Bronchial epithelial cell (primary cell): ENCODE measurements at places on chromosomes 16 and 17. TPM values are rescaled to one million over a fixed set of nuclear protein-coding genes. Genes with fewer than 3 reads are reported as not detected.

- no peak for DNase-seq
Measured at GRCh38 chr16:56257666-56258342, 66.5 kb downstream of the GNAO1 start.

- DNase-seq = peak; percentile 63
Measured at GRCh38 chr17:20944014-20944865, 98.6 kb downstream of the USP22 start.

DNA sequence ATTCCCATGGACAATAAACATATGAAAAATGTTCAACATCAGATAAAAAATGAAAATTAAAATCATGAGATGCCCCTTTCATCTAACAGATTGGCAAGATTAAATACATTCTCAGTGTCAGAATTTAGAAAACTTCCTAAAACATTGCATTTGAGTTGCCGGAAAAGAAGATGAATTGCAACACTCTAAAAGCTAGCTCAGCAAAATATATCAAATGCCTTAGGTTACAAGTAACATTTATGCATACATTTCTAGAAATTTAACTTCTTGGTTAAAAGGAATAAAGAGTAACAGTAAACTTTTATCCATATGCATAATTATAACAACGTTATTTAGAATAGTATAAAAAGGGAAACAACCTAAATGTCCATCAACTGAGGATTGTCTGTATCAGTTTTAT lies 239.0 kb downstream of the PMP22 start:
- DNase-seq = no peak

- no peak for DNase-seq
Measured at GRCh38 chr16:19885451-19886072, 914 bp upstream of the GPRC5B start.

DNA sequence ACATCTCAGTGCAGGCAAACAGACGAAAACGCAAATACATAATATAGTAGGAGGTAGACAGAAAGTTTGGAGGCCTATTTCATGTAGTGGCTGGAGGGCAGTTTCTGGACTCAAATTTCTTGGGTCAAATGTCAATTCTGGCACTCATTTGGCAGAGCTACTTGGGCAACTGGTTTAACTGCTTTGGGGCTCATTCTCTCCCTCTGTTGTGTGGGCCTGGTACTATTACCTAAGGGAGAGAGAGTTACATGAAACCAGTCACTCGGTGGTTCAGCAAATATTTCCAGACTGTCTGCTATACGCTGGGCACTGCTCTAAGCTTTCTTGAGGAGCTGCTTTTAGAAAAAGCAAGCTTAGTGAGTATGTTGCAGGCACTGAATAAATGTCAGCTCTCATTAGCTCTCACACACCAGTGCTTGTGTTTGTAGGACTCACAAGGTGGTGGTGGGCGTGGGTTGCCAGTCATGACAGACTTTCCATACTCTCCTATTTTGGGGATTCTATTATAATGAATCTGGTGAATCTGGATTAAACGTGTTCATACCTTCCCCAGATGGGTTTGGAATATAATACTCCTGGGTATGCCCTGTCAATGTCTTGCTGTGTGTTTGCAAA lies 1.8 kb upstream of the SHISA9 start:
- DNase-seq = peak; percentile 12

DNA sequence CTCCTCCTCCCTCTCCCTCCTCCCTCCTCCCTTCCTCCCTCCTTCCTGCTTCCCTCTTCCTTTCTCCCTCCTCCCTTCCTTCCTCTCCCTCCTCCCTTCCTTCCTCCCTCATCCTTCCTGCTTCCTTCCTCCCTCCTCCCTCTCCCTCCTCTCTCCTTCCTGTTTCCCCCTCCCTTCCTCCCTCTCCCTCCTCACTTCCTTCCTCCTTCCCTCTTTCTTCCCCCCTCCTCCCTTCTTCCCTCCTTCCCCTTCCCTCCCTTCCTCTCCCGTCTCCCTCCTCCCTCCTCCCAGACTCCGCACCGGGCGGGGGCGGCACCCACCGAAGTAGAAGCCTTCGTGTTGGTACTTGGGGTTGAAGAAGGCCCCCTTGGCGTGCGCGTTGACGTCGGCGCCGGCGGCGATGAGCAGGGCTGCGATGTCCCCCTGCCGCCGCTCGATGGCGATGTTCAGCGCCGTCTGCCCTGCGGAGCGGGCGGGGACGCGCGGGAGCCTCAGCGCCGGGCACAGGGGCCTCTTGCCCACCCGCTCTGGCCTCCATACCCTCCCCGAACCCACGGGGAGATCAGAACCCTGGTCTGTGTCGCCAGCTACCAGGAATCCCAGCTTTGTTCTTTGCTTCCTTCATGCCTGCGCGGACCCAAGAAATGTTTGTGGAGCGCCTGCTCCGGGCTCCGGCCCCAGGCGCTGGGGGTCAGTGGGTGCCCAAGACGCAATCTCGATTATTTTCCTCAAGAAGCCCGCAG lies 22.2 kb downstream of the TRPV3 start:
- peak; percentile 40 for DNase-seq

DNA sequence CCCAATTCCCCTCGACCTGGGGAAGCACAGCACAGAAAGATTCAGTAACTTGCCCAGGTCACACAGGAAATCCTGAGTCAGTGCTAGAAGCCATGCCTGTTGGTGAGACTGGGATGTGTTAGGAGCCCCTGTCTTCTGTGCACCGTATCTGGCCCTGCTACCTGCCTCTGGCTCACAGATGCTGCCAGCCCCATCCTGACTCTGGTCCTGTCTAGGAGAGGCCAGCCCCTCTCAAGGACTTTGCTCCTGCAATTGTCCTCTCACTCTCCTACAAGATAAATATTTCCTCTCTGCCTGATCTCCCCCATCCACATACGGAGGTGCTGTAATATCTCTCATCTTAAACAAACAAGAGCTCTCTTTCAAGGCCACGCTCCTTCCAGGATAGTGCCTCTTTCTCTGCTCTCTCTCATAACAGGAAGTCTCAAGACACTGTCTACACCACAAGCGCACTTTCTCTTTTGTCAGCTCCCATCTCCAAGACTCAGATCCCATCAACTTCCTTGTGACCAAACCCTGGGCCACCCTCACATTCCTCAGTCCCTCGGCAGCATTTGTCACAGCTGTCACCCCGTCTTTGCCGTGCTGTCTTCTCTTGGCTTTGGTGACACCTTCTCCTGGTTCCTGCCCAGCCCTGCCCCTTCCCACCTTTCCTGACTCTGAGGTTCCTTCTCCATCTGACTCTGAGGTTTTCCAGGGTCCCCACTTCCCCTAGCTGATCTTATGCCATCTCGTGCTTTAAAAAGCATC lies 1.9 kb downstream of the SLC13A2 start:
- no peak for DNase-seq

GRCh38 chr16:85677383-85677967 lies 11.3 kb downstream of the GINS2 start:
- DNase-seq = no peak

DNA sequence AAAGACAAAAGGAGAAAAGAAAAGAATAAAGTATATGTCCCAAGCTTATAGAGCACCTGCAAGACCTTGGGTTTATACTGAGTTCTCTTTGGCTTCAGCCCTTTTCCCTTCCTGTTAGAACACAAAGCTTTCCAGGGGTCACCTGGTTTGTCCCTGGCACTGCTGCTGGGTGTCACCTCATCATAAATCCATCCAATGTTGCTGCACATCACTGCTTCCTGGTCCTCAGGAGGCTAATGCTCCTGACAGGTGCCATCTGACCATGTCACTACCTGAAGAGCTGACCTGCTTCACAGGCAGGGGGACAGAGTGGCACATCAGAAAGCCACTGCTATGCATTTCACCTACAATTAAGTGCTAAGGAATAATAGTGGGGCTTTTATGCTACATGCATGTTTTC lies 164.6 kb upstream of the ELAC2 start:
- DNase-seq = no peak

- peak; percentile 40 for DNase-seq
Measured at GRCh38 chr16:86924537-86924936, 346.2 kb downstream of the FOXL1 start.

DNA sequence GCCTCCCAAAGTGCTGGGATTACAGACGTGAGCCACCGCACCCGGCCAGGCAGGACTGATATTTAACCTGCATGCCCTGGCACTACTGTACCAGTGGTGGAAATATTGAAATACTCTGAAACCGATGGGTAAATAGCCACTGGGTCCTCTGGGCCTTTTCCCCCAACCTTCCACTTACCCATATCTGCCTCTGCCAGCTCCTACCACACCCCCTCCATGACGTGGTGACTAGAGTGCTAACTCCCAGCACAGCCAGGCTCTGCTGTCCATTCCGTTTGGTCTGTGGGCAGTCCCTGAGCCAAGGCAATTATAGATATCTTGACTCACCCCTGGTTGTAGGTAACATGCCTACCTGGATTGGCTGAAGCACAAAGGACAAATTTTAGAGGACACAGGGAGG lies 187.8 kb downstream of the PRKCB start:
- DNase-seq = no peak

DNA sequence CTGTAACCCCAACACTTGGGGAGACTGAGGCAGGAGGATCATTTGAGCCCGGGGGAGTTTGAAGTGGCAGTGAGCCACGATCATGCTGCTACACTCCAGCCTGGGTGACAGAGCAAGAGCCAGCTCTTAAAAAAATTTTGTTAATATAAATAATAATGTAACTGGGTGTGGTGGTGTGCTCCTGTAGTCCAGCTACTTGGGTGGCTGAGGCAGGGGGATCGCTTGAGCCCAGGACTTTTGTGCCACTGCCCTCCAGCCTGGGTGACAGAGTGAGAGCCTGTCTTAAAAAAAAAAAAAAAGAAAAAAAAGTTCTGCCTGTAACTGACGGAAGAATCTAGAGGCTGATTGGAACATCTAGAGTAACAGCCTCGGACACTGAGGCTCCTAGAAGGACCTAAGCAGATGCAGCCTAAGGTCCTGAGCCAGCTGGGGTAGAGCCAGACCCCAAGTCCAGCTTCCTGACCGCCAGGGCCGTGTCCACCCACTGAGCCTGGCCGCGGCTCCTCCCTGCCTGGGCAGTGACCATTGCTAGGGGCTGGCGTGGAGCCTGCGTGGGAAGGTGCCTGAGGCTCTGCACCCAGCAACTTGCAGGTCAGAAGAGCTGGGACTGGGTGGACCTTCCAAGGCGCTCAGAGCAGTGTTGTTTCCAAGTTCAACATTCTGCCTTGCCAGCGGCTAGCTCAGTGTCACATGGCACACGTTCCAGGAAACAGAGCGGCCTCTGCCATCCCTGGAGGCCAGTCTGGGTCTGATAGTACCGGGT lies 209.4 kb upstream of the CIBAR2 start:
- DNase-seq = no peak

DNA sequence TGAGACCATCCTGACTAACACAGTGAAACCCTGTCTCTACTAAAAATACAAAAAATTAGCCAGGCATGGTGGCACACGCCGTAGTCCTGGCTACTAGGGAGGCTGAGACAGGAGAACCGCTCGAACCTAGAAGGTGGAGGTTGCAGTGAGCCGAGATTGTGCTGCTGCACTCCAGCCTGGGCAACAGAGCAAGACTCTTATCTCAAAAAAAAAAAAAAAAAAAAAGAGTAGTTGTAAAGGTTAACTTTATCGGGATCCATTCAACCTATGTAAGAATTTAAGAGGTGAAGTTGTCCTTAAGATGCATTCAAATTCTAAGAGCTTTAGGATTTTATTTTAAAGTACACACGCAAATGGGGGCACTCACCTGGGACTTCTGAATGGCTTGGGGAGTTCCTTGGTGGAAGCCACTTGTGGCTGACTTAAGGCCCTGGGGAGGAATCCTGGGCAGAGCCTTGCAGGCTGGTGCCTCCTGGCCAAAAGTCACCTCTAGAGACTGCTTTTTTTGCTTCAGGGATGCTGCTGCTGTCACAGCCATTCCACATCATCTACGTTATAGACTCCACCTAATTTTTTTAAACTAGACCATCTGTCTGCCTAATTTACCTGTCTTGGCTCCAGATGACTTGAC lies 3.3 kb downstream of the CTCF start:
- DNase-seq = no peak

DNA sequence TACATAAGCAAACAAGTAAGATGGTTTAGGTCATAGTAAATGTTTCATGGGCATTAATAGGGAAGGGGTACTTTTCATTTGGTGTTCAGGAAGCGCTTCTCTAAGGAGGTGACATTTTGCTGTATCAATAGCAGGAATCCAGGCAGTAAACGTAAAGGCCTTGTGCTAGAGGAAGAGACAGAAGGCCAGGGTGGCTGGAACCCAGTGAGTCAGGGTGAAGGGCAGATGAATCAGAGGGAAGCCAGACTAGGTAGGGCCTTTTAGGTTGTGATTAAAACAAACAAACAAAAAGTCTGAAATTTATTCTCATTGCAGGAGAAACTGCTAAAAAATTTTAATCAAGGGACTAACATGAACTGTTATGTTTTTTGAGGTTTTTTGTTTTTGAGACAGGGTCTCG lies 6.5 kb downstream of the BMERB1 start:
- DNase-seq = peak; percentile 81

- DNase-seq = no peak
Measured at GRCh38 chr16:56758432-56758831, 28.5 kb downstream of the NUP93 start.

- DNase-seq = no peak
Measured at GRCh38 chr16:27301236-27301861, 12.4 kb upstream of the IL4R start.

GRCh38 chr16:87949071-87949744 lies 2.0 kb upstream of the BANP start:
- DNase-seq = no peak

- DNase-seq = no peak
Measured at GRCh38 chr16:11309895-11310633, 28.9 kb upstream of the PRM1 start.

GRCh38 chr16:78894886-78895285 lies 705.7 kb downstream of the MAF start:
- DNase-seq = no peak

DNA sequence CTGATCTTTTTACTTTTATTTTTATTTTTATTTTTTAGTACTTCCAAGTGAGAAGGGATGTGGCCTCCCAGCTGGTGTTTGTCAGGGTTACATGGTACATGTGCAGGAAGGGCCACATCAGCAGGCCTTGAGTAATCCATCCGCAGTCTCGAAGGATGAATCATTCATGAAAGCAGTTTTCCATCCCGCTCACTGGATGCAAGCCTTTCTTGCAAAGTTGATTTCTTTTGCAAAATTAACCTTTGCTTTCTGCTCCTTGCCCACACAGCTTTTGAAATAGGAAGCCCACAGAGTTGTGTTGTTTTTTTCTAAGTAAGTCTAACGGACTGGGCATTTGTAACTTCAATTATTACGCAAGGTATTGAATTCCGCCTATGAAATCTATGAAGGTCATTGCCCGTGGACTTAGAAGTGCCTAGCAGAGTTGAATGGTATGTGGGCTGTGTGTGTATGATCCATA lies 157.4 kb downstream of the PRKCA start:
- peak; percentile 88 for DNase-seq

- DNase-seq = peak; percentile 56
Measured at GRCh38 chr16:90019543-90020259, 445 bp upstream of the DBNDD1 start.

Gene USP10
- 33.7 and 47.1 TPM in 2 replicates for total RNA-seq

Gene HBA2
- not detected in 2 replicates for total RNA-seq

Gene HS3ST3A1
- total RNA-seq = 0.13 and 0.53 TPM in 2 replicates

Gene TBC1D3G
- total RNA-seq = not detected in 2 replicates

Gene ITGB3
- 0.26 and 0.51 TPM in 2 replicates for total RNA-seq

Gene MYBBP1A
- total RNA-seq = 45.1 and 60.6 TPM in 2 replicates

Gene NOTUM
- 0.13 TPM in 1 of 2 replicates, not detected in the other for total RNA-seq
